ENCODE measurements at places on chromosomes 3 and 15. TPM values are rescaled to one million over a fixed set of nuclear protein-coding genes. Genes with fewer than 3 reads are reported as not detected.

ADAMTS9 gene
- total RNA-seq: 75.6 TPM

NOX5 gene
- total RNA-seq: 0.77 TPM

ANKUB1 gene
- 3.5 TPM for total RNA-seq

FANCD2 gene
- 8.6 TPM for total RNA-seq

PP2D1 gene
- total RNA-seq: not detected

PLSCR2 gene
- not detected for total RNA-seq

SACM1L gene
- total RNA-seq: 117 TPM

CCRL2 gene
- 20.6 TPM for total RNA-seq

RASL12 gene
- total RNA-seq: 75.7 TPM

All from lung (tissue), 17 donors.